NCI-H1417 (cell line): ENCODE measurements at places on chromosomes 6 and 20.

GRCh38 chr20:38538789-38539188 is 42.2 kb upstream of the ADIG start:
- no peak for DNase-seq

DNA sequence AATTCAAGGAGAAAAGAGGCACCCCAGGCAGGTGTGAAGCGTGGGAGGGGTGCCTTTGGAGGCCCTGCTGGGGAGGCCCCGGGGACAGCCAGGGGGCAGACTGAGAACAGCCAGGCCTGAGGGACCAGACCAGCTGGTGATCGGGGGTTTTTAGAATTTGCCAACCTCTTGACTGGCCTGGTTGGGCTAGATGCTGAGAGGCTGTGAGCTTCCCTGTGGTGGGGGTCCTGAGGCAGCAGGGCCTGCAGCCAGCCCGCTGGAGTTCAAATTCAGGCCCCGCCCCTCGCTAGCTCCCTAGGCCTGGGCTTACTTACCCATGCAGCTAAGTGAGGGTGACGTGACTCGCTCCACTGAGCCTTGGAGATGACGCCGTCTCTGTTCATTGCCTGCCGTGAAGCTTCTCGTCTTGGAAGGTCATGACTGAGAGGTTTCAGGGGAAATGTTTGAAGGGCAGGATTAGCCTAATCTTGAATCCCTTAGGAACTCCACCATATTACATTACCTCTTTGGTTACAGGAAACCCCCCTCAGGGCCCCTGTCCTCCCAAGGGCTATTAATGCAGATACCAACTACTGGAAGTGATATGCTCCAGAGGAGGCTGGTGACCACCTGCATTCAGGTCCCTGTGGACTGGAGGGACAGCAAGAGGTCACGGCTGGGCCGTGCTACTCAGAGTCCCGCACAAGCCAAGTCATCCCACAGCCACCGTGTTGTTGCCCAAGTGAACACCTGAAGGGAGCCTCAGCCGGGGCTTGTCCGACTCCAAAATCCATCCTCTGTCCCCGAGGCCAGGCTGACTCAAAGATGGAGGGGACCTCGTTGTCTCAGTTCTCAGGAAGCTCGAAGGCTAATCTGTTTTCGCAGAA is 73.9 kb upstream of the DUSP22 start:
- DNase-seq: no peak

- peak; percentile 92 for DNase-seq
Measured at GRCh38 chr6:52664186-52664990, 6.5 kb upstream of the TMEM14A start.

DNA sequence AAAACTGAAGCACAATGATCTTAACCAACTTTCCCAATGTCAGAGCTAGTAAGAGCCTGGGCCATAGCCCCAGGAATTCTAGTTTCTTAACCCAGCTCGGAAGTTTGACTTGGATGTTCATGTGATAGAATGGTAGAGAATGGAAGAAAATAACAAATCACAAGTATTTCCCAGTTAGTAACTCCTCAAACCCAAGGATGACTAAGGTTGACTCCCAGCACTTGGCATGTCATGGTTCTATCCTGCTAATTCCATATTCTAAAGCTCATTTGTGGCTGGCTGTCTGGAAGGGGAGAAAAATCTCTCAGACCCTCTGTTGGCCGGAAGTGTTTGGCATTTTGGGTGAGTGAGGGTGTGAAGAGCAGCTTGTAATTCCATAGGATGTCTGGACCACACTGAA is 248.7 kb downstream of the RFPL4B start:
- DNase-seq: no peak

- DNase-seq: no peak
Measured at GRCh38 chr6:129312880-129313279, 397.1 kb downstream of the ARHGAP18 start.

GRCh38 chr6:168182366-168182765 is 103.4 kb upstream of the FRMD1 start:
- DNase-seq: no peak

GRCh38 chr6:132487762-132488161 is 25.2 kb downstream of the STX7 start:
- no peak for DNase-seq

GRCh38 chr6:56541030-56541600 is 101.6 kb downstream of the DST start:
- peak; percentile 66 for DNase-seq

- no peak for DNase-seq
Measured at GRCh38 chr6:134372603-134373281, 54.8 kb upstream of the SGK1 start.

GRCh38 chr6:89146718-89147700 is 1.2 kb downstream of the PM20D2 start:
- no peak for DNase-seq

DNA sequence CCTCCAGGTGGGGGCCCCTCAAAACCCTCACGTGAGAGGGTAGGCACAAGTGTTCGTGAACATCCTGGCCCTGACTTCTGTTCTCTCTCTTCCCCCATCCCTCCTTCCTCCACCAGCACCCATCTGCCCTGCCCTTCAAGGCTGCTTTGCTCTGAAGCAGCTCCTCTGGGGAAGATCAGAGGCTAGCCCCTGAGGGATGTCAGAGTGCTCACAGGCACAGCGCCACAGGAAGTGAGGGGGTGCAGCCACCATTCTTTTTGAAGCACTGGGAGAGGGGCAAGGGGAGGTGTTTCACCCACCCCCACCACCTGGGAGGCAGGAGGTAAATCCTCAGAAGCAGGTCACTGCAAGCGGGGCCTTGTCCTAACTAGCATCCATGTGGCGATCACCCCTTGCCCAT is 11.4 kb downstream of the MOCS1 start:
- no peak for DNase-seq

GRCh38 chr6:14674458-14674857 is 556.9 kb downstream of the CD83 start:
- DNase-seq: peak; percentile 17

- DNase-seq: no peak
Measured at GRCh38 chr6:33490621-33491020, 36.2 kb downstream of the ZBTB9 start.

DNA sequence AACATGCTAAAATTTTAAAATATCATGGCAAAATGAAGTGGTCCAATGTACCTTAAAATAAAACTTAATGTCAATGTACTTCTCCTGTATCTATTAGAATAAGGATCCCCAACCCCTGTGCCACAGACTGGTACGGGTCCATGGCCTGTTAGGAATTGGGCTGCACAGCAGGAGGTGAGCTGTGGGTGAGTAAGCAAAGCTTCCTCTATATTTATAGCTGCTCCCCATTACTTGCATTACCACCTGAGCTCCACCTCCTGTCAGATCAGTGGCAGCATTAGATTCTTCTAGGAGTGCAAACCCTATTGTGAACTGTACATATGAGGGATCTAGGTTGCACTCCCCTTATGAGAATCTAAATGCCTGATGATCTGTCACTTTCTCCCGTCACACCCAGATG is 86.0 kb downstream of the SLC16A10 start:
- no peak for DNase-seq

- DNase-seq: no peak
Measured at GRCh38 chr20:7516621-7517111, 423.6 kb downstream of the HAO1 start.

DNA sequence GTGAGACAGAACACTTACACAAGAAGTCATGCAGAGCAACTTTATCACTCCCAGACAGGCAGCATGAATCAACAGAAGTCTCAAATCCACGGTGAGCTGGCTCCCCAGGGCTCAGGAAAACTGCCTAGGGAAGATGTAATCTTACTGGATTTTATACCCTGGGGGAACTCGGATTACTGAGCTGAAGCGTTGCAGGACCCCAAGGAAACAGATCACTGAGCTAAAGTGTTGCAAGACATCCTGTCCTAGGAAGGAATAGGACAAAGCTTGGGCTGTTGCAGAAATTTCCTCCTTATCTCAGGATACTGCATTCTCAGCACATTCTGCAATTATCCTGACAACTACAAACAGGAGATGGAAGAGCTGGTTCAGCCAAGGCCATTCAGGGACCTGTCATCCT is 224.8 kb downstream of the TFAP2A start:
- DNase-seq: no peak

- no peak for DNase-seq
Measured at GRCh38 chr6:111337829-111338236, 145.2 kb downstream of the REV3L start.

DNA sequence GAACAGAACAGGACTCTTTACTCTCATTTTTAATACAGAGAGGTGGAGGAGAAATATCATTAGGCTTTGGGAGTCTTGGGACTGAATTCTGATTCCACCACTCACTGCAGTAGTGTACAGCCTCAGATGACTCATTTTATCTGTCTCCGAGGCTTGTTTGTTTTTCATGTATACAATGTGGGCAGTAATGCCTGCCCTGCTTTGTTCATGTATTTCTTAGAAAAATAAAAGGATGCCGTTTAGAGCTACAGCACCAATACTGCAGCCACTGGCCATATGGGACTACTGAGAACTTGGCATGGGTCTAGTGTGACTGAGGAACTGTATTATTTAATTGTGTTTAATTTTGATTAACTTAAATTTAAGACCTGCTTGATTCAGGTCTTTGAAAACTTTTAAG is 41.2 kb upstream of the JAG1 start:
- DNase-seq: no peak

DNA sequence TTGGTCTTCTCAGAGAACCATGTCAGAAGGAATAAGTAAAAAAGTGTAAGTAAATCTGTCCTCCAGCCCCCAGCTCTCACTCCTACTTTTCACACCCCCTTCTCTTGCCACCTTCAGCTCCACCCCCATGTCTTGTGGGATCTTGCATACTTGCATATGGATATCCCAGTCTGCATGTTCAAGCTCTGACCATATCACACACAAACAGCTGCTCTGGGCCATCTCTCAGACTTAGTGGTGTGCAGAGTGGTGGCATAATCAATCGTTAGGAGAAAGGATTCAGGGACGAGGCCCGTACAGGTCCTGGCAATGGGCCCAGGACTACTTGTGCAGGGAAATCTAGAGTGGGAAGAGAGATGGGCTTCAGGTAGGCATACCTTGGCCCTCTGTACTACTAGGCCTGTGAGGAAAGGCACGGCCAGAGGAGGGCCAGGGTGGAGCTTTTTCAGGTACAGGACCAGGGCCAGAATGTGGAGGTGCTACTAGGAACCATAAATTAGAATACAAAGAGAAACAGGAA is 112.0 kb upstream of the SGK1 start:
- no peak for DNase-seq

GRCh38 chr6:26331218-26332073 is 33.6 kb upstream of the BTN3A2 start:
- DNase-seq: no peak

DNA sequence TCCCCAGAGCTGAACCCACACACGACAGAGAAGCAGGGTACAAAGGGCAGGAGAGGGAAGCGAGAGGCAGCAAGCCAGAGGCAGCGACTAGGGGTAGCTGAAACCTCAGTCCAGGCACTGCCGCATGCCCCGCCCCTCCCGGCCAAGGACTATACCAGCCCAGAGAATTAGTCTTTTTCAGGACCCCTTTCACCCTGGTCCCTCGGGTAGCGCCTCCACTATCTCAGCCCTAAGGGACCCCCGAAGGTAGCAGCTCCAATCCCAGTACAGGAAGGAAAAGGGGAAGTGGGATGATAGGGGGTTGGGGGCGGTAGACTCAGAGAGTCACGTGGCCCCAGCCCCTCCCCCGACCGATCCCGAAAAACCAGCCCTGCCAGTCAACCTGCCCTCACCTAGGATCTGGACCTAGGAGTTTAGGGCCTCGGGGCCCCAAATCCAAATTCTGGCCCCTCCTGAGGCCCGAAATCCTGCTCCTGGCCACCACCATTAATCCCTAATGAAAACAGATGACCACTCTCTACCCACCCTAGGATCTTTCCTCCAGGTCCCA is 1.3 kb downstream of the RGL2 start:
- no peak for DNase-seq

GRCh38 chr6:75211920-75212590 is 6.2 kb upstream of the COL12A1 start:
- DNase-seq: no peak

GRCh38 chr6:13278164-13278563 is 50.2 kb downstream of the TBC1D7 start:
- DNase-seq: peak; percentile 29

DNA sequence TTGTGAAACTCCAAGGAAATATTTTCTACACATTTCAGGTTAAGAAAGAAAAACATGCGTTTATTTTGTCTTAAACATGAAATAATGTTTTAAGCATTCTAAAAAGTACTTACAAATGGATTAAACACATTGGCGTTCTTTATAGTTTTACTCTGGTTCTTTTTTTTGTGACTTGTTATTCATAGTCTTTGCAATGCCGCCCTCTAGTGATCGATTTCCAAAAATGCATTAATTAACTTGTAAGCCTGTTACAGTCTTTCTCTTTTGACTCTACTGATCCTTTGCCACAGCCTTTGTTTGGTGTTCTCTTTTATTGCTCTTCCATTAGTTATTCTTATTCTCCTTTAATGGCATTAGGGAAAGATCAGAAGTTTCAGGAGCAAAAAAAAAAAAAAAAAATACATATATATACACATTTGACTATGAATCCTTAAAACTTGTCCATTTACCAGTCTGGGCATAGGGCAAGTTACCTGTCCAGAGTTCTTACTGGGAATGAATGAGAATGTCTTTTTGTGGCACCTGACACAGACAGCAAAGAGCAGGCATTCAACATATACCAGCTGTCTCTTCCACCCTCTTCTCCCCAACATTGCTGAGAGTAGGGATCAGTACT is 59.9 kb downstream of the MACROD2 start:
- peak; percentile 92 for DNase-seq

- no peak for DNase-seq
Measured at GRCh38 chr20:24895898-24896658, 53.0 kb upstream of the CST7 start.

- no peak for DNase-seq
Measured at GRCh38 chr20:21356386-21356785, 40.9 kb downstream of the NKX2-4 start.

DNA sequence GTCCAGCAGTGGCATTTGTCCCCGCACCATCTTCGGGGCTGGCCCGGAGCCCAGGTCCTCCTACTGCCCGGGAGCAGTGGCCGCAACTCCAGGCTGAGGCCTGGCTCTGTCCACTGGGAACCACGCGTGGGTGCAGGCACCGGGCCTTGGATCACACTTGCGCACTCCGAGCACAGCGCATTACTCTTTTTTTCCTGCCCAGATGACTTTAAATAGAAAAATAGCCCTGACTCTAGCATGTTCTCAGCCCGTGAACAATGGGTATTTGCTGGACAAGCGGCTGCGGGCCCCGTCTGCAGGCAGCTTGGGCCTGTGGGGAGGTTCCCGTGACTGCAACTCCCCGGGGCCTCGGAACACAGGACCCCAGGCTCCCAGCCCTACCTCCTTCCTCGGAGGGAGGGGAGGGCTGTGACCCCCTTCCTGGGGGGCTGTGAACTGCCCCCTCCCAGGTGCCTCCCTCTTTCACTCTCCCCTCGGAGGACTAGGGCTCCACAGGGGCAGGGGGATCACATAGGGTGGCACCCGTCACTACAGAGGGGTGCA is 162.2 kb downstream of the TBXT start:
- DNase-seq: peak; percentile 61
